ENCODE measurements at places on chromosomes 11 and 22.

GRCh38 chr11:69943066-69943465 lies 123.8 kb upstream of the FGF3 start:
- DNase-seq = no peak

DNA sequence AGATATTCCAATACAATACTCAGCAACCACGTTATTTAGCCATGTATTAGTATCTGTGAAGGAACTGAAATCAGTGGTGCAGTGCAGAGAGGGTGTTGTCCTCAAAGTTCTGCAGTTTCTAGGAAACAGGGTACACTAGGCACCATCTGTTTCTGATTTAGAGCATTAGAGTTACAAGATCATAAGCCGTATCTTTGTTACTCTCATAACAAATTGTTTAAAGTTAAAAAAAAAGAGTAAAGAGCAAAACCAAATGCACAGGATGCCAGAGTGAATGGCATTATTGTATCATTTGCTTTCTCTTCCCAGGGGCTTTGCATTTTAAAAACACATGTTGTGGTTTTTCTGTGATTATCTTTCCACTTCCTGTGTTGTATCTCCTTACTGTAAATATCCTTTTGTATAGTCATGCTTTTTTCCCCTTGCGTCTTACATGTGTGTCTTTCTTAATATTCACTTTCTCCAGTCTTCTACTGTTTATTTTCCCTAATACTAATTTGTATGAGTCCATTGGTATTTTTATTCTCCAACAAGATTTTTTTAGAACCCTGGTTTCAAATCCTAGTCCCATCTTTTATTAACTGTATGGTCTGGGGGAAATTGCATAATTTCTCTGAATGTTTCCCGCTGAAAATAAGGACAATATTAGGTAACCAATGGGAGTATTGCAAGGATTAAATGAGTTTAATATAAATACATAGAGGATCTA lies 15.2 kb upstream of the NUP160 start:
- no peak for DNase-seq

DNA sequence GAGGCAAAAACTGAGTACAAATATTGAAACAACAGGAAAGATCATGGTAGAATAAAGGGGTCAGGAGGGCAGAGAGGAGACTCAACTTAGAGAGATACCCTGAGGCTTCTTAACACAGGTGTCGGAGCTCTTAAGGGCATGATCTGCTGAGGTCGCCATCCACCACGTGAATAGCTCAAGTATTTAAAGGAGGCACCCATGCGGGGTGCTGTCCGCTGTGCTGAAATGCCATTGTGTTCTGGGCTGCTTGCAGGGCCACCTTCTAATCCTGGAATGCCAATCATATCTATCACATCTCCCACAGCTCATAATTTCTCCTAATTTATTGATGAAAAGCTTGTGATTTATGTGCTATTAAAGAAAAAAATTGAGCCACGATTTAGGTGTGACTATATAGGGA lies 90.2 kb downstream of the SEZ6L start:
- DNase-seq = no peak

DNA sequence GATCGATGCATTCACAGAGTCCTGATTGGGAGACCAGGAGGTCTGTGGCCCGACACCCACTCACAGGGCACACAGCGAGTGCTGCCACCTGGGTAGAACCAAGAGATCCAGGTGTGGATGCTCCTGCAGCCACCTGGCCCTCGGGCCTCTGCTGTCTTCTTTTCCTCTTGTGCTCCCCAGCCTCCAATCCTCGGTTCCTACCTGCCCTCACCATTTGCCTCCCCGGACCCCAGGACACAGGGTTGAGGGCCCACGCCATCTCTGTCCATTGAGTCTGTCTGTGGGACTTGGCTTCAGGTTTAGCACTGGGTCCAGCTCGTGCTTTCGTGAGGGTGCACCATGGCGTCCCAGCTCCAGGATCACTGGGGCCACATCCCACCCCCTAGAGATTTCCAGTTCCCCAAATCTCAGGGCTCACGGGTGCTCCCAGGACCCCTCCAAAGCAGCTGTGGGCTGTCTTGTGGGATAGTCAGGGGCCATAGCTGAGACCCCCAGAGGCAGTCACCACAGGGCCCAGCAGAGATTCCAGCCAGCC lies 591.1 kb downstream of the BRD1 start:
- no peak for DNase-seq

- DNase-seq = no peak
Observed at GRCh38 chr22:36197514-36198146, 4.0 kb downstream of the APOL4 start.

GRCh38 chr11:70477176-70477575 lies 78.8 kb downstream of the CTTN start:
- no peak for DNase-seq

- no peak for DNase-seq
Observed at GRCh38 chr11:62398011-62398994, 20.5 kb upstream of the SCGB1A1 start.

- no peak for DNase-seq
Observed at GRCh38 chr11:128921793-128922192, 20.9 kb downstream of the TP53AIP1 start.

GRCh38 chr22:45836418-45837169 lies 140.4 kb downstream of the WNT7B start:
- DNase-seq = no peak

GRCh38 chr11:46609386-46609785 lies 7.6 kb downstream of the HARBI1 start:
- DNase-seq = no peak

- no peak for DNase-seq
Observed at GRCh38 chr11:43871051-43871450, 9.6 kb upstream of the ALKBH3 start.

GRCh38 chr11:119643212-119643875 lies 85.7 kb downstream of the NECTIN1 start:
- DNase-seq = no peak

- no peak for DNase-seq
Observed at GRCh38 chr22:22094514-22094913, 111.9 kb upstream of the TOP3B start.

- no peak for DNase-seq
Observed at GRCh38 chr11:126484266-126484665, 128.8 kb downstream of the ST3GAL4 start.

GRCh38 chr22:31944700-31945442 lies 536 bp downstream of the YWHAH start:
- no peak for DNase-seq

DNA sequence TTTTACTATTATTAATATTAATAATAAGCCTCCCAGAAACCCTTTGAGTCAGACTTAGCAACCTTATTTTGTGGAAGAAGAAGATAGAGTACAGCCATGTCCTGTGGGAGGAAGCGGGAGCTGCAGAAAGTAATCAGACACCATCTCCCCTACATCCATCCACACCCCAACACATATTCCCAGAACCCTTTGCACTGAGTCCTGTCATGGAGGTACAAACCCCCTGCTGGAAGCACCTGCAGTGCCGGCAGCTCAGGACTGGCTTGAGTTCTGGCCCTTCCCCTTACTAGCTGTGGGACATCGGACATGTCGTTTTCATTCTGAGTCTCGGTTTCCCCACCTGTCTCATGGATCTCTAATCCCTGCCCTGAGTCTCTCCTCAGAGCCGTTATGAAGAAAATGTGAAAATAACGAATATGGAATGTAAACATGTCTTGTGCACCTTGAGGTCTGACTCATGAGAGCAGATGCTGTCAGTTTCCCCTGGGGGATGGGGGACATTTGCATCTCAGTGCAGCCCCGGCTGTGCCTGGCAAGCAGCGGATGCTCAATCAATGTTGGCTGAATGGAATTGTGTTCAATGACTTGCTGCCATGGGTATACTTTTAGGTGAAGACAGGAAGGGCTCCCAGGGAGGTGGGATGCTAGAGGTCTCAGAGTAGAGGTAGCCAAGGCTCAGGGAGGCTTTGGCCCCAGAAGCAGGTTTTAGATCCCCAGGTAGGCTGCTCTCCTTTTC lies 45.4 kb downstream of the TP53I11 start:
- no peak for DNase-seq

- DNase-seq = no peak
Observed at GRCh38 chr22:37981282-37982011, 2.9 kb downstream of the SOX10 start.

DNA sequence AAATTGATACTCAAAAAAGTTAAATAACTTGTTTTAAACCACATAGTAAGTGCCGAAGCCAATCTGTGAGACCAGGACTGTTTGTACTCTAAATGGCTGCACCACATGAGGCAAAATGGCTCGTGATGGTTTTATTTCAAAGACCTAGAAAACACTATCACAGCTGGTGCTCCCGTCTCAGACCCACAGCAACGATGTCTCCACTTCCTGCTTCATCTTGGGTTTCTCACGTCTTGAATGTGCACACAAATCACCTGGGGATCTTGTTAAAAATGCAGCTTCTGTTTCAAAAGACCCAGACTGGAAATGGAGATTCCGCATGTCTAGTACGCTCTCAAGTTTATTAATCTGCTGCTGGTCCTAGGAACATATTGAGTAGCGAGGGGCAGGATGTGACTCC lies 1.2 kb downstream of the CD3E start:
- no peak for DNase-seq

GRCh38 chr11:111299101-111300026 lies 1.0 kb downstream of the POU2AF3 start:
- DNase-seq = no peak

GRCh38 chr22:47352920-47353700 lies 590.7 kb downstream of the TBC1D22A start:
- DNase-seq = no peak

GRCh38 chr11:44258190-44258489 lies 51.8 kb downstream of the ALX4 start:
- DNase-seq = no peak

- no peak for DNase-seq
Observed at GRCh38 chr11:90250970-90251369, 28.1 kb upstream of the CHORDC1 start.

DNA sequence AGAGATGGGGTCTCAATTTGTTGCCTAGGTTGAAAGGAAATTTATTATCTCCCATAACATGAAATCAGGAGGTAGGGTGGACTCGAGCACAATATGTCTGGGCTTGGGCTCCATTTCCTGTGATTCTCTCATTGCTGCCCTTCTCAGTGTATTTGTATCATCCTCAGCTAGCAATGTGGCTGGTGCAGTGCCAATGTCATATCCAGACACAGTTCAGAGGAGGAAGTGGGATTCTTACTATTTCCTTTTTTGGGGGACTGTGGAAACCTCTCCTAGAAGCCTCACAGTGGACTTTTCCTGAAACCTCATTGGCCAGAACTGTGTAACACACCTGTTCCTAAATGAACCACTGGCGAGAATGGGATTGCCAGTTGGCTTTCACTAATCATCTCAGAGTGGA lies 21.0 kb upstream of the SWAP70 start:
- DNase-seq = no peak

DNA sequence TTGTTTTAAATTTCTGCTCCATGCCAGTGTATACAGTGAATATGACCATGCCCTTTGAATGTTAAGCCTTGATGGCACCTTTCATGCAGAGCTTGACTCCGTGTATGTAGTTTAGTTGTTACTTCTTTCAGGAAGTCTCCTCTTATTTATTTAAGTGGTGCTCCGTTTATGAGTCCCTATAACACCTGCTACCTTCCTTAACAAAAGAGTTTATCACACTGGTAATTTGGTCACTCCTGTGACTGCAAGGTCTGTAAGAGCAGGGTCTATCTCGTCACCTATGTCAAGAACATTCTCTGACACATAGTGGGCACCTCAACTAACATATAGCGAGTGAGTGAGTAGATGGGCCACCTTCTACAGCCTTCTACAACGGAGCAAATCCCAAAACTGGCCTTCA lies 152.5 kb downstream of the CCDC34 start:
- DNase-seq = peak; percentile 42

DNA sequence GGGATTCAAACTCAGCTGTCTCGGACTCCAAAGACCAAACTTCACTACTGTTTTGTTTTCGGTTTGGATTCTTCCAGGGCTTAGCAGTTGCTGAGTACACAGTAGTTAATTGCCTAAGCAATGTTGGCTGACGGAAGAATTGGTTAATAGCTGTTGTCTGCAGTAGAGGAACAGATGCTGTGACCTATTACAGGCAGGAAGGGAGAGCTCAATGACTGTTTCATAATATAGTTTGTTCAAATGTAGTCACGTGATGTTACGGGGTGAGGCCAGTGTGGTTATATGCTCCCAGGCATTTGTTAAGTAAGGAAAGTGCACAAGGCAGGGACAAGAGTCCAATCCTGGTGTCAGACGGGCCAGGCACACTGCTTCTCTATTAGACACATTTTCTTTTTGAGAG lies 222.6 kb upstream of the CCDC90B start:
- peak; percentile 75 for DNase-seq

- DNase-seq = no peak
Observed at GRCh38 chr11:69259096-69259495, 34.9 kb upstream of the MYEOV start.

GRCh38 chr22:43118953-43119458 lies 8.5 kb downstream of the BIK start:
- no peak for DNase-seq

- DNase-seq = peak; percentile 25
Observed at GRCh38 chr11:85086504-85087284, 540.5 kb downstream of the DLG2 start.

GRCh38 chr22:38828191-38828590 lies 15.6 kb downstream of the NPTXR start:
- DNase-seq = no peak

DNA sequence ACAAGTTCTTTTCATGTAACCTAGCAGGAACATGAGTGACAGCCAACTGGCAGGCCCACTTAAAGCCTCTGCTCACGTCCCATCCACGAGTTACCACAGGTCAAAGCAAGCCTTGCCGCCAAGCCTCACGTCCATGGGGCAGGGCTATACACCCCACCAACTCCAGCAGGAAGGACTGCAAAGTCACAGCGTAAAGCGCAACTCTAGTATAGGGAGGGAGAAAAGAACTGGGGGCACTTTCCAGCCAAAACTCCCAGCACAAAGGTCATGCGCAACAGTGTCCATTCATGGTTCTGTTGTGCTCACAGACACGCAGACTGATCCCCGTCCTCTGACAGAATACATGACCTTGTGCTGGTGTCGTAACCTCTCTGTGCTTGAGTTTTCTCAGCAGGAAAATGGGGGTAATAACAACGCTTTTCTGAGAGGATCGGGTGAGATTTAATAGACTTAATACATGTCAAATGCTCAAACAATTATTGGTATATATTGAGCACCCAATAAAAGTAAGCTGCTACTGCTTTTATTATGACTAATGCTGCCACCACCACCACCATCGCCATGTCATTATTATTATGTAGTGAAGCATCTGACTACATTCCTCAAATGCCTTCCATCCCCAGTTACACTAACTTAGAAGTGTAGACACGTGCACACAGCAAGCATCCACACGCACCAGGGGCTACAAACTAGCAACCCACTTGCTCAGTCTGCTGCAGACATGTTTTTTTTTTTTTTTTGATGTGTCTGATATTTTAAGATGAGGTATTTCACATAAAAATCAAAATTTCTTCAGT lies 104.4 kb upstream of the PARVA start:
- no peak for DNase-seq

DNA sequence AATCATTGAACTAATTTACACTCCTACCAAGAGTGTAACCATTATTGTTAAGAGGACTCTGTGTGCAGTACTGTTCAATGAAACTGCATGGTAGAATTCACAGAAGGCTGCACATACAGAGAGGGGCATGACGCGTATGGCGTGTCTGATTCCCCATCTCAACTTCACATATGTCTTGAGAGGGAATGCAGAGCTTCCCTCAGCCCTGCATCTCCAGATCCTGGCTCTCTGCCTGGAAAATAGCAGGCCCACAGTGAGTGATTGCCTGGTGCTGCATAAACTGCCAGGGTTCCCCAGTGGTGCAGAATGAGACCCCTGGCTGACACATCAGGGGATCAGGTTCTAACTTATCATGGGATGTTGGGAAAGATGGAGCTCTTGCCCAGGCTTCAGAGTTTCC lies 260.2 kb upstream of the ISX start:
- DNase-seq = no peak
